ENCODE measurements at places on chromosomes 6 and 20.

DNA sequence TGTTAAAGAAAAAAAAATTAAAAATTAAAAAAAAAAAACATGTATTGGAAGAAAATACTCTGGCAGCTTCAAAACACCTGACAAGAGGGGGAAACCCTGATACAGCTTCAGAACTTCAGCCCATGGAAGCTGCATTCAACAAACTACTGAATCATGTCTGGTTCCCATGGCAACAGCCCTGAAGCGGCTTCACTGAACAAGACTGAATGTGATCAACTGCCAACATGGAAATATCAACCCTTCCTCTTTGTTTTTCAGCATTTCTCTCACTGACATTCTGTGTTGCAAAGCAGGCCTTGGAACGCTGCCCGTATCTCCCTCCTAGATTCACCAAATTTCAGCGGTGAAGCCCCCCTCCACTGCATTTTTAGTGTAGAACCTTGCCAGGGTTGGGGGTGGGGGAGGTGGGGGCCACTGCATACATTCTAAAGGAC is 91.3 kb upstream of the SHLD1 start:
- no peak for DNase-seq

GRCh38 chr20:12528104-12528503 is 480.7 kb upstream of the SPTLC3 start:
- DNase-seq = no peak

GRCh38 chr20:17036541-17036940 is 190.3 kb upstream of the PCSK2 start:
- DNase-seq = no peak

DNA sequence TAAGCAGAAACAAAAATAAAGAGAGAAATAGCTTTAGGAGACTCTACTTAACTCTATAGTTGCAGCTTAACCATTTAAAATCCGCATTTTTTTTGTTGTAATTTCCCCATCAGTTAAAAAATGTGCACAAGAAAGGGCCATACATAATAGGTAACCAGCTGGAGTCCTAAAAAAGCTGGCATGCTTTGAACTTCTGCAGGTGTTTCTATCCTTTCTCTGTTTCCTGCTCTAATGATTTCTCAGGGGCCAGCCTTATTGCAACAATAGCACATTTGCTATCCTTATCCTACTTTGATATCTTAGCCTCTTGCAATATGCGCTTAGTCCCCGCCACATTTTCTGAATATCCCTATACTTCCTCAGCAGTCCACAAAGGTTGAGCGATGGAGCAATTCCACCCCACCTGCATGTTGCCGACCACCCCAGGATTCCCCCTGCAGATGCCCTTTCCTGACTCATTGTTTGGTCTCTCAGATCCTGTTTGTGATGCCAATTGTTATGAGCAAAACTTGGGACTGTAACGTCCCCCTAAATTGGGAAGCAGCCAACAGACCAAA is 48.5 kb downstream of the TRIM27 start:
- no peak for DNase-seq

DNA sequence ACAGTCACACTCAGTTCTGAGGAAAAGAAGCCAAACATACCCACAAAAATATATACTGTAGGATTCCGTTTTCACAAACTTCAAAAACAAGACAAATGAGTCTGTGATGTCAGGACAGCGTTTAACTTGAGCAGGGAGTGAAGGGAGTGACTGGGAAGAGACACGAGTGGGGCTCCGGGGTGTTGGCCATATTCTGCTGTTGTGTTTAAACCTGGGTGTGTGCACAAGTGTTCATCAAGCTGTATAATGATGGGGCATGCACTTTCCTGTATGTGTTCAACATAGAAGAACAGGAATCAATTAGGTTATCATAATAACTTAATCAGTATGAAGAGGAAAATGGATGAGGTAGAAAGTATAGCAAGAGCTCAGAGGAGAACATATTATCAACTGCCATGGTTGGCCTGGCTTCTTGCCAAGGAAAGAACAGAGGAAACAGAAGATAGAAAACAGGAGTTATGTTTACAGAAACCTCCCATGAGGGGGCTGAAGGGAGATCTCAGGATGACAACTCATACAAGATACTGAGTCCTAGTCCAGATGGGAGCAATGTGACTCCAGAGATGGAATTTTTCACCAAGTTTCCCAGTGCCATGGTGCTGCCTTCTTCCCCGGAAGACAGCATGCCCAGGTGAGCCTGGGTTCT is 15.1 kb upstream of the AFDN start:
- DNase-seq = no peak

GRCh38 chr20:23125625-23126191 is 39.6 kb upstream of the CD93 start:
- DNase-seq = peak; percentile 50

DNA sequence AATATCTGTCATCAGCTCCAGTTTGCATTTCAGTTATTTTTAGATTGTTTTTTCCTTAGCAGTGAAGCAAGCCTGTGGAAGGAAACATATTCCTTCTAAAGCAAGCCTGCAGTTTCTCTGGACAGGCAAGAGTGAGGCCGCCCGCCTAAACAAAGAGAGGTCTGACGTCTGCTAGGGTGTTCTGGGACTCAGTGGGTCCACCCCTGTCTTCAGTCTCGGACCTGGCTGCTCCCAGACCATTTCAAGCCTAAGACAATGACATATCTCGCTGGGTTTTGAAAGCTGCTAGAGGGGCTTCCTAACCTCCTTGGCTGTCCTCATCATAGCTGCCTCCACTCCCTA is 36.8 kb upstream of the RNF24 start:
- DNase-seq = no peak

GRCh38 chr6:157058574-157058973 is 264.7 kb downstream of the TMEM242 start:
- no peak for DNase-seq

Measured in hippocampal formation (tissue), 2 donors.